ENCODE measurements at places on chromosomes 12 and 14.

DNA sequence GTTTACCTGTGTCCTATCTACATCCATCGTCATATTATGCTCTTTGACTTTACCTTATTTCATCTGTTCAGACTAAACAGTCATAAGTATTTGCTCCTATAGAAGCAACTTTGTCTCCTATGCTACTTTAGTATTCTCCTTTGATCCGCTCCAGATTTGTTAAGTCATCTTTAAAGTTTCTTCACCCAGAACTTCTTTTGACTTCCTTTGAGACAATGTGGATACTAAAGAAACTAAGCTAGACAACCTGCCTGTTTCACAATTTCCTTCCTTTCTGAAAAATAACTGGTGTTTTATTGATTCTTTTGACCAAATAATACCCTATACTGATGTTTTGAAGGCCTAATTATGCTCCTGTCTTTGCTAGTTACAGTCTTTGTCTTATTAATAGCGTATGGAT lies 30.0 kb upstream of the LRRK2 start:
- peak; percentile 46 for DNase-seq

GRCh38 chr12:69254046-69254445 lies 14.7 kb downstream of the CPSF6 start:
- DNase-seq = peak; percentile 76

DNA sequence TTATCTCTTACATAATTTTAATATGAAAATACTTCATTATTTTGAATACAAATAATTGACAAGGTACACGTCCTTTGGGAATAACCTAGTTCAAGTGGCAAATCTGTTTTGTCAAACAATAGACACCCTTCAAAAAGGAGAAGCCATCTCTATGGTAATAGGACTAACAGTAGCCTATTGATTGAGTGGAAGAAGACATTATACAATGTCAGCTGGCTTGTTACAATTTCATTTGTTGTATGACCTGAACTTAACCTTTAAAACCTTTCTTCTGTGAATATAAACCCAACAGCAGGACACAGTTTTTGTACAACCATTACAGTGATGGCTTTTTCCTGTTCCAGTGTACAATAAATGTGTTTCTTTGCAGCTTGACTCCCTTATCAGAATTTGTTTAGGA lies 8.1 kb downstream of the TMEM260 start:
- no peak for DNase-seq

DNA sequence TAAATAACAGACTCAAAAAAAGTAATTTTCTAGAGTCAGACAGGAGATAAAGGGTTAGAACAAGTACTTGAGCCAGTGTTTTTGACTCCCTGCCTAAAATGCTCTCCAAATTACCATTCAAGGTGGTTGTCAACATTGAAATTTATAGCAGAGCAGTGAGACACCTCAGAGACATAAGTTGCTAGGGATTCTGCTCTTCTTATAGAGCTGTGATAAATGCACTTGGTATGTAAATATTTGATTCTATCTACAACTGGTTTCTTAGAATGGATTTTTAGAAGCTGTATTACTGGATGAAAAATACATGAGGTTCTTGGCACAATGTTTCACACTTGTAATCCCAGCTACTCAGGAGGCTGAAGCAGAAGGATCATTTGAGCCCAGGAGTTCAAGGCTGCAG lies 83.9 kb upstream of the OSBPL8 start:
- DNase-seq = no peak

- DNase-seq = no peak
Observed at GRCh38 chr12:81022531-81022930, 55.3 kb upstream of the ACSS3 start.

DNA sequence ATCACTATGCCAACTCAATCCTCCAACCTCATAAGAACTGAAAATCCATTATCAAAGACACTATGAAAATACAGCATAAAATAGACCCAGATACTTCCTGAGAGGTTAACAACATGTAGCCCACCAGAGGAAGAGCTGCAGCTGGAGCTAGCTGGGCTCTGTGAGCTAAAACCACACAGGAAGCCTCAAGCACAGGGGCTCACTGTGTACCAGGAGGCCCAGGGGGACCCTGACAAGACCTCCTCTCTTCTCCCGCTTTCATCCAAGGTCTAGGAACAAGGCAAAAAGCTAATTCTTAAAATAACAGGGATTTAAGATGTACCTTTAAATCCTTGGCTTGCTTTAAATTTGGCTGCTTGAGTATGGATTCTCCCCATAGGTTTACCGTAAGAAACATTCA lies 53.6 kb downstream of the EIF2S3B start:
- DNase-seq = peak; percentile 55
